ENCODE measurements at places on chromosomes 6 and 20.
A peak's percentile ranks its signal among the peaks of the same experiment; 100 is the strongest.

DNA sequence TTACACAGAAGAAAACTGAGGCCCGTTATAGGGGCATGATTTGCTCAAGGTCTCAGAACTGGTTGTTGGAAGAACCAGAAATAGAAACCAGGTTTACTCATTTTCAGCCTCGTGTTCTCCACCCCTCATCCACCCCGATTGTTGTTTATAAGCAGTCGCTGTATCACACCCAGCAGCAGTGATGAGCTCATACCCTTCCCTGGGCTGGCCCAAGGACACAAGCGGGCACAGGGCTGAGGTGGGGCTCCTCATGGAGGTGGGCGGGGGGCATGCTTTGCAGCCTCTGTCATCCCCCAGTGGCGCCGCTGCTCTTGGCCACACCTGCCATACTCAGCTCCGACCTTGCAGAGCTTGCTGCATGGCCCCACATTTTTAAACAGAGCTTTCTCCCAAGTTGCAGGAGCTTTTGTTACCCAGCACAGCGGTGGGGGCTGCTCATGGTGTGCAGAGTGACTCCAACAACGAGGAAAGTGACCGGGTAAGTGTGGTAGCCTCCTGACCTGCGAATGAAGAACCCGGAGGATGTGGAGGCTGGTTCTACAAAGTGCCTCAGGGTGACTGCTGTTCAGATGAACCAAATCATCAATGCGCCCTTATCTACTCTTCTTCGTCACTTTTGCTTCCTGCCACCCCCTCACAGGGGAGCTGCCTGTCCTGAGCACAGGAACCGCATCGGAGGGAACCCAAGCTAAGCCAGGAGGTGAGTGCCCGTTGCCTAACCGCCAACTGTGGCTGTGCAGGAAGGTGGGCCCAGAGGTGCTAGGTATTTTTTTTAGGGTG is 43.6 kb upstream of the NKX2-2 start:
- no peak for DNase-seq

DNA sequence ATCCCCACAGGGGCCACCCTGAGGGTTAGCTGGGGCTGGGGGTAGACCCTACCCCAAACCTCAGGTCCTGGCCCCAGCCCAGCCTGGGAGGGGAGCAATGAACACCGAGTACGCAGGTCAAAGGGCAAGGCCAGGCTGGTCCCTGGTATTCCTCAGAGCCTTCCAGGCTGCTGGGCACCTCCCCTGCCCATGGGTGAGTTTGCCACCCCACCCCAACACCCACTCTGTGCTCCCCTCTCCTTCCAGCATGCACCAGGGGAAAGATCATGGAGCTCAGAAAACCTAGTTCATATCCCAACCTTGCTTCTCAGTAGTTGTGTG is 103.9 kb upstream of the FOXP4 start:
- DNase-seq, result no peak

DNA sequence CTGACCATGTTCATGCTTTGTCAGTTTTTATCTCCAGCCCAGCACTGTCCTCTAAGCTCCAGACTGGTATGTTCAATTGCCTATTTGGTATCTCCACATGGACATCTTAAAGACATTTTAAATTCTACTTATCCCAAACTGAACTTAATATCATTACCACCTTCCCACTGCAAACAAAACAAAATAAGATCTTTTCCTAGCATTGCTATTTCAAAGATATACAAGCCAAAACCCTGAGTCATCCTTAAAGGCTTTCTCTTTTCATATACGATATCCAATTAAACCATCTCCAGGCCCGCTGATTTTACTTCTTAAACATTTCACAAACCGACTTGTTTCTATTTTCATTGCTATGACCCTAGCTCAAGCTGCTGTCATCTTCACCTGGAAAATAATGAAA is 35.1 kb upstream of the HS3ST5 start:
- DNase-seq, result no peak

DNA sequence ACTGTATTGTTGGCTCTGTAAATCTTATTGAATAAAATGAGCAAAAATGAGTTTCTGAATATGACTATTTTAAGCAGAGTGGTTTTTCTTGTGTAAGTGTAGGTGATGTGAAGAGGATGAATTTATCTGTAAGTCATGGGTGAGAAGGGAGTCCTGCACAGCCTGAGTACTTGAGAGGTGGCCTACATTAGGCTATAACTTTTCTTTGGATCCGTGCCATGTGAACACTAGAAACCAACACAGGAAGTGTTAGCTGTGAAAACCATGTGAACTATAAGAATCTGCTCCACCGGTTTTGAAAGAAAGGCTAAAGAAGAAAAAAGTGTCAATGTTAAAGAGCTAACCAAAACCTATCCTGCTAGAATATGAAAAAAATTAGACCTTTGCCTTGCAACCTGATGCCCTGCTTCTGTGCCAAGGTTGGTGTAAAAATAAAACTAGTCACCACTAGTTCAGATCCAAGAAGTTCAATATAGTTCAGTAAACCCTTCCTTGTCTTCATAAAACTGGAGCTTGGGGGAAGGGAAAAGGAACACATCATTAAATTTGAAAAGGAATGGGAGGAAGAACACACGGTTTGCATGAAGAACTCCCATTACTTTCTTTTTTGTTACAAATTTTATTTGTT is 21.3 kb downstream of the PLCB1 start:
- no peak for DNase-seq

DNA sequence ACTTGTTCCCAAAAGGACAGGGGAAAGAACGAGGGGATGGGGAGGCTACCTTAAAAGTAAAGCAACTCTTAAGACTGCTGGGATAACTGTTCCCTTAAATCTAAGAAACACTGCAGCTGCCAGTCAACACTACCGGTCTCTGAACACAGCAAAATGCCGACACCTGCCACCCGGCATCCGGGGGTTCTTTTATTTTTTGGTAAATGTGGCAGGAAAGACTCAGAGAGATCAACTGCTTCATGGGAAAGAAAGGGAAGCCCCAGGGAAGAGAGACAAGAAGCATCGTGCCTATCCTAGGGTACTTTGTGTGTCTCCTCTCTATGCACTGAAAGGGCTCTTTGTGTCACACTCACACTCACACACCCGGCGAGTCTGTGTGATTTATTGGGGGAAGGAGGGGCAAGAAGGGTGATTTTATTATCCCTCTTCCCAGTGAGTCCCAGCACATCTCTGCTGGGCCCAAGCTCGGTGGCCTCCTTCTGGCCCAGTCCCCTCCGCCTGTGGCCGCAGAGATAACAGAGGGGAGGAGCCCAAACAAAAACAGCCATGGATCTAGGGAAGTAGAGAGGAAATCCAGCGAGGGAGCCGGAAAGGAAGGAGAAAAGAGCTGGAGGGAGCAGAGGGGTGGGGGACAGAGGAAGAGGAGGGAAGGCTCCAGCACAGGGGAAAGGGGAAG is 1.4 kb downstream of the FYN start:
- peak; percentile 72 for DNase-seq

DNA sequence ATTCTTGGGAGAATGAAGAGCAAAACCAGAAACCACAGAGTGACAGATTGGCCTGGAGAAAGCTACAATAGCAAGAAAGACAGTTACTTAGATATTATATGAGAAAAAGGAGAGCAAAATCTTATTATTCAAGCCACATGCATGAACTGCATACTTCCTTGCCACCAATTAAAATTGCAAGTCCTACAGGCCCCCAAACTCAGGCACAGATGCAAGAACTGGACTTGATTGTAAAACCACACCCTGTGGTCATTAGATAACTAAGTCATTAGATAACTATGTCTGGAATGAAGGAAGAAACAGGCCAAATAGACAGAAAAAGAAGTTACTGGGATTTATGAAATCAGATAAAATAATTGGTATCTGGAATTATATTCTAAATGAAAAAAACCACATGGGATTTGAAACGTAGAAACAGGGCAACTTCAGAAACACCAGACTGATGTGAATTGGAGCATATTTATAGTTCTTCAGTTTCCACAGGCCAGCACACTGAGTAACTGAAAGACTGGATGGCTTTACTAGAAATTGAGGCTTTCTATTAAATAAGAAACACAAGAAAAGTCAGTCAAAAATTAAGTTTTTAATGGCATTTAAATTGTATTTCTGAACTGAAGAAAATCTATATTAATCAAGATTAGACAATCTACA is 49.4 kb upstream of the CARMIL1 start:
- DNase-seq, result no peak

DNA sequence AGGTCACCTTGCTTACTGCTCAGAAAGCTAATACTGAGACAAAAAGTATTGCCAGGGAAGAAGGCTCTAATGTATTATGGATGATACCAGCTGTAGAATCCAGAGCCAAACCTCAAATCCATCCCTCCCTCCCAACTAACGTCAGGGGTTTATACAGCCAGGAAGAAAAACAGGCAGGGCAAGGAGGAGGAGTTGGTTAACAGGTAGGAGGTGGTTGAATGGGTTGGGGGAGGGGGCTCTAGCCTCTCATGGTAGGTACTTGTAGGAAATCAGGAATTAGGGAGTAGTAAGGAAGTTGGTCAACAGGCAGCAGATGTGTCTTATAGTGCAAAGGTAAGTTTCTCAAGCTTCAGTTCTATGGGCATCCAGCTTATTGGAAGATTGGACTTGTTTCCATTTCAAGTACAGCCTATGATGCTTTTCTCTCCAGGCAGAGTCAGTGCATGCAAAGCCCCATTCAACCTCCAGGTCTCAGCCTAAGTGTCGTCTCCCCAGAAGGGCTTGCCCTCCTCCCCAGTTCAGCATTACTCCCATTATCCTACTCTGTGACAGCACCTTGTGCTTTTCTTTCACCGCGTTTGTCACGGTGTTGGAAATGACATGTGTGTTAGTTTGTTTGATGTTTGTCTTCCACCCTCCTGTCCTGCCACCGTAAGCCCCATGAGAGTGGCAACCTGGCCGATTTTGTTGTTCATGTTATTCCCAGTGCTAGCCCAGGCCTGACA is 38.1 kb downstream of the PNLDC1 start:
- no peak for DNase-seq

- DNase-seq, result no peak
Observed at GRCh38 chr6:158531970-158532369, 27.9 kb upstream of the TMEM181 start.

DNA sequence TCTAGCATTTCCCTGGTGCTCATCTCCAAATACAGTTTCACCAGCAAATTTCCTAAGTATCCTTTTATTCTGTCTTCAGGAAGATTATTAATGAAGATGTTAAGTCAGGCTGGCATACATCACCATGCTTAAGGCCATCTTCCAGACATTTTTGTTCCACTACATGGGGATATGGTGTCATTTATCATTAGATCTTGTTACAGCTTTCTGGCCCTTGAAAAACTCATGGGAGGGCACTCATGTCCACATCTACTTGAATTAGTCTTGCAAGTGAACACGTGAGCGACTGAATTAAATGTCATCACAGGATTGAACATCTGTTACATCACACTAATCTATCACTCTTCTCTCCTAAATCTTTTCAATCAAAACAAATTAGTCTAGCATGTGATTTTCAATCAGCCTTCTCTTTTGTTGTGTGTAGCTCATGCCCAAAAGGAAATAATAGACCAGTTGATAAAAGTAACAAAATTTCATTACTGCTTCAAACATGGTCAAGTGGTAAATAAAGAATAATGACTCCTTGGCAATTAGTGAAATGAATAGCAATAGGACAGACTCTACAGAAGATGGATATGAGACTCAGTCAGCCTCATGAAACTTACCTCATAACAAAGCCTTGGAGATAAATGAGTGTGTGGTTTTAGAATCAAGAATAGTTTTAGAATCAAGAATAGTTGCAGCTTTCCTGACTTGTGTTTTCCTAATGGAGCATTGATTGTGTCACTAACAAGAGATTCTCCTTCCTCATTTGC is 80.5 kb downstream of the MTFR2 start:
- DNase-seq, result no peak

DNA sequence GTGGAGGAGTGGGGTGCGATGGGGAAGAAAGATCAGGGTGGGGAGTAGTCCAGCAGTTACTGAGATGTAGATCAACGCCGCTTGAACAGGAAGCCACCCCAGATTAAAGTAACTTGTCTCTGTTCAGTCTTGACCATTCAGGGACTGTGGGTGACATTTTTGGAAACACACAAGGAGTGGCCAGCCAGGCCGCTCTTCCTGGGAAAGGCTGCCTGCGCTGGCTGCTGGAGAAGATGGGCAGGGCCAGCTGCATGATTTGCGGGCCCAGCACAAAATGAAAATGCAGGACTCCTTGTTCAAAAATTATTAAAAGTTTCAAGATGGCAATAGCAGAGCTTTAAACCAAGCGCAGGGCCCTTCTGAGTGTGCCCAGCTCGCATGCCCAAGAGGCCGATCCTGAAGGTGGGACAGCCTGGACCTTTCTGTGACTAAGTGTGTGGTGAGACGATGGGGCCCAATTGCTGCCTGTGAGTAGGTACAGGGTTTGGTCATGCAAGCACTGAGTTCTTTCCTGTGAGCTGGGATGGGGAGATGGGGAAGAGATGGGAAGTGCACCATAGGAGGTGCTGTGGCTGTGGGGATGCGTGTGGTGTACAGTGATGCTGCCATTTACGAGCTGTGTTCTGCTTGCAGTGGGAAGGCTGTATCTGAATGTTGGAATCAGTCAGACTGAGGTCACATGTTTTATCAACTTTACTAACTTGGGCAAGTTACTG is 51.3 kb downstream of the DAAM2 start:
- no peak for DNase-seq

DNA sequence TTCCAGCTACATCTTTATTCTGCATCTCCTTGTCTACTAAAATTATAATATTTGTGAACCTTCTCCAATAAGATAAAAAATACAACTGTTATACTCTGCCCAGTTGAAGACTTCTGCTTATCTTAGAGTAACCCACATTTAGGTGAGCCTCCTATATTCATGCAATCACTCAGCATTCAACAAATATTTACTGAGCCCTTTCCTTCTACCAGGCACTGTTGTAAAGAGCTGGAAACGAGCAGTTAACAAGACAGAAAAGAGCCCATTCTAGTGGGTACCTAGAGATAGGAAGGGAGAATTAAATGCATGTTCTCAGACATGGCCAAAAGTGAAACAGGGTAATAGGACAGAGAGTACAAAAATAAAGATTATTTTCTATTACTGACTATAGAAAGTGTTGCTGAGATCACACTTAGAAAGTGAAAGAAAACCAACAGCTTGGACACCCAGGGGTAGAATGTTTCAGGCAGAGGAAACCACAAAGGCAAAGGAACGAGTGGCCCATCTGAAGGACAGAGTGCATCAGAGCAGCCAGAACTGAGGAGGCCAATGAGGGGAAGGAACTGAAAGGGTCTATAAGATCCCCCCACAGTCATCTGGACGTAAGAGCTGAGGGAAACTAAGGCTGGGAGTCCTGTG is 50.8 kb upstream of the SMLR1 start:
- DNase-seq, result no peak

GRCh38 chr20:18511571-18511970 is 3.8 kb downstream of the SEC23B start:
- no peak for DNase-seq

GRCh38 chr6:166587631-166588413 is 1.3 kb upstream of the RAMACL start:
- DNase-seq, result no peak

Measured in G401 (cell line).